ENCODE measurements at places on chromosomes 5 and 9.

- no peak for DNase-seq
These were observed 70.1 kb downstream of the PCSK5 start for GRCh38 chr9:75960551-75960950.

- DNase-seq, result no peak
These were observed 42.1 kb downstream of the CXXC5 start for GRCh38 chr5:139690064-139690802.

- no peak for DNase-seq
These were observed 167.5 kb downstream of the CDK5RAP2 start for GRCh38 chr9:120412425-120412951.

GRCh38 chr9:19397845-19398244 lies 11.0 kb upstream of the ACER2 start:
- no peak for DNase-seq

DNA sequence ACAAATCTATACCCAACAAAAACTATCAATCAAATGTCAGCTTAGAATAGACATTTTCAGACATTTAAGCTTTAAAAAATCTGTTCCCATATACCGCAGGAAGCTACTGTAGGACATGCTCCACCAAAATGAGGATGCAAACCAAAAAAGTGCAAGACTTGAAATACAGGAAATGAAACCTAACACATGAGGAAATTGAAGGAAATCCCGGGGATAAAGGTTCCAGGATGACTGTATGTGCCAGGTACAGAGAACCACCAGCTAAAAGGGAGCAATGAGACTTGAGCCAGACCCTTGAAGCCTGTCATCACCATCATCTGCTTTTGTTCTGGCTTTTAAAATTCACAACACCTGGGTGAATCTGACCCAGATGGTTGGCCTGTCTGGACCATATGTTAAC lies 21.4 kb downstream of the DIAPH1 start:
- no peak for DNase-seq

DNA sequence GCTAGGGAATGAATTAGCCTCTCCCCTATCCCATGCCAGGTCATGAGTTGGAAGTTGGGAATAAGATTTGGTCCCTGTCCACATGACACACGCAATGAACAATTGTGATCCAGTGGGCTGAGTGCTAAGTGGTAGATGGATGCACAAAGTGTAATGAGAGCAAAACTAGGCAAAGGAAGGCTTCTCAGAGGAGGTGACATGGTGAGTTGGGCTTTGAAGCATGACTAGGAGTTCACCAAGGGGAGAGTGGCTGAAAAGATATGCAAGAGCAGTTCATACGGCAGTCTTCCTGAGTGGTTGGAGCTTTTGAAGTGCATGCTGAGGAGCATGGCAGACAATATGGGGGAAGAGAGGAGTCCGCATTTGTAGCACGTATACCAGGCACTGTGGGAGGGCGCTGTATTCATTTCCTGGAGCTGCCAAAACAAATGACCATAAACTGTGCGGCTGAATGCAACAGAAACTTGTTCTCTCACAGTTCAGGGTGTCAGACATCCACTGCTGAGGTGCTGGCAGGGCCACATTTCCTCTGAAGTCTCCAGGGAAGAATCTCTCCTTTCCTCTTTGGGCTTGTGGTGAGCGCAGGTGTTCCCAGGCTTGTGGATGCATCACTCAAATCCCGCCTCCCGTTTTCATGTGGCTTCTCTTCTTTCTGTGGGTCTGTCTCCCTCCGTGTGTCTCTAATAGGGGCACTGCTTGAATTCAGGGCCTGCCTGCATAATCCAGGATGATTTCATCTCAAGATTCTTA lies 49.5 kb downstream of the NSG2 start:
- DNase-seq, result no peak

- DNase-seq, result no peak
These were observed 9.9 kb downstream of the SLC25A25 start for GRCh38 chr9:128077847-128078503.

DNA sequence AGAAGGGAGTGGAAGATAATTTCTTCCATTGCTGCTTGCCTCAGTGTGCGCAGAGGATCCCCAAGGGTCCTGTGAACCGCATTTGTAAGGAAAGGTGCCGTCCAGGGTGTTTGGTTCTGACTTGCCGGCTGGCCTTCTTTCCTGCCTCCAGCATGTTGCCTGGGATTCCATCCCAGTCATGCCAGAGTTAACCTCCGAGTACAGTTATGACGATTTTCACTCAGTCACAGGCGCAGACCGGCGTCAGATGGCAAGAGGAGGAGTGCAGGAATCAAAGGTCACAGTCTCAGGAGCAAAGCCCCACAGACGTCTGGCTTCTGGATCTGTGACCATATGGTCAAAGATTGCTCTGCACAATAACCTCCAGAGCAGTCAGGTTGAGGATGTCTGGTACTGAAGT lies 5.9 kb upstream of the GADD45G start:
- no peak for DNase-seq

GRCh38 chr5:71816307-71816706 lies 97.2 kb downstream of the CARTPT start:
- no peak for DNase-seq

GRCh38 chr5:179023528-179024189 lies at the start of gene ZNF879:
Gene ZNF879 (plus strand): TSS chr5:179023804. CDS start chr5:179025005, 1,201 bp downstream.
- DNase-seq, result peak; percentile 96

DNA sequence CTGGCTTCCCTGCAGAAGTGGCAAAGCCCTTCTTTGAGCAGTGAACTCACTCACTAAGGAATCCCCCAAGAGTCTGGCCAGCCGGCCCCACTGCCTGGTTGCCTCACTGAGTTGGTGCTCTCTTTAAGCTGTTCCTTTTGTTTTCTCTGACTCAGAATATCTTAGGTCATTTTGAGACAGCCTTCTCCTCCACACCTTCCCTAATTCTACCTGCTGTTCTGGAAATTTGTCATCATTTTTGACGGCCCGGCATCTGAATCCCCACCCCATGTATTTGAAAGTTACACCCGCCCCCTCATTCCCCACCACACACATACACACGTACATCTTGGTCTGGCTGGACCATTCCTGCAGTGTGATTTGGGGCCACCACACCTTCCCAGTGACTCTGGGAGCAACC lies 41.8 kb downstream of the FGF1 start:
- no peak for DNase-seq

GRCh38 chr5:59557572-59557971 lies 336.0 kb downstream of the PDE4D start:
- no peak for DNase-seq

DNA sequence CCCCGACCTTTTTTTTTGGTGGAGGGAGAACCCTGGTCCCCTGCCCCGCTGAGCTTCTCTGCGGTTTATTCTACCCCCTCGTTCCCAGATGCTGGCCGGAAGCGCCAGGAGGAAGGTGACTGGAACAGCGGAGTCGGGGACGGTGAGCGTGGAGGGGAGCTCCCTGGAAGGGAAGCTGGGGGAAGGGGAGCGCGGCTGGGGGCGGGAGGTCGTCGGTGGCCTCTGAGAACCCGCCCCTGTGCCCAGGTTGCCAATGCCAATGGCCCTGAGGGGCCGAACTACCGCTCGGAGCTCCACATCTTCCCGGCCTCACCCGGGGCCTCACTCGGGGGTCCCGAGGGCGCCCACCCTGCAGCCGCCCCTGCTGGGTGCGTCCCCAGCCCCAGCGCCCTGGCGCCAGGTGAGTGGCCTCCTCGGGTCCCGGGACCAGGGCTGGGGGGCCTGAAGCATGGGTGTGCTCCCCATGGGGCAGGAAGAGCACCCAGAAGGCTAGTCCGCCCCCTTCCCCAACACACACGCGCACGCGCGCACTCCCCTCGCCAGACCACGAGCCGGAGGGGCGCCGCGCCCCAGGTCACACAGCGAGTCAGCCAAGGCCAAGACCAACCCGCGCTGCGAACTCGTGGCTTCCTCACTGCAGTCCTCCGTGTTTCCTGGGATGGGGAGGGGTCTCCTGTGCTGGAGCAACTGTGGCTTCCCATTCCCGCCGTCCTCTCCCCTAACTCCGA lies 10.6 kb downstream of the MYOZ3 start:
- DNase-seq, result no peak

DNA sequence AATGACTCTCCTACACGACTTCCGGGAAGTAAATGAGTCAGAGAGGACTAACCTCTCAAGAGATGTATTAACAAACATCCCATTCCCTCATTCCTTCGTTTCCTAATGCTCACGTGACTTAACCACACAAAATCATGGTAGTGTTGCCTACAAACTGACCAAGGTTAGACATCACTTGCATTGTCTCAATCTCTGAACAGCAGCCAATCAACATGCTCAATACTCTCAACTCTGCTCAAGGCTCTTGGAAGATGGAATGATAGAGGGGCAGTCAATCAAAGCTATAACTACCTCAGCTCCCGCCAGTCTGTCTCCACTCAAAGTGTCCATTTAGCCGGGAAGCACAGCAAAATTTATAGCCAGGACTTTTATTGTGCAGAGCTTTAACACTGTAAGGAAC lies 143.8 kb upstream of the PIK3R1 start:
- DNase-seq, result no peak

GRCh38 chr5:44887722-44888121 lies 79.0 kb downstream of the MRPS30 start:
- DNase-seq, result no peak

Data from RWPE2 (cell line).